ENCODE measurements at places on chromosomes 5 and 9. TPM values are rescaled to one million over a fixed set of nuclear protein-coding genes. Genes with fewer than 3 reads are reported as not detected.

CA9 gene
- 0.15 TPM for total RNA-seq

GPR150 gene
- total RNA-seq, result 0.20 TPM

TRIP13 gene
- 16.7 TPM for total RNA-seq

FABP6 gene
- total RNA-seq, result not detected

MOCS2 gene
- total RNA-seq, result 48.6 TPM

IL7R gene
- 75.5 TPM for total RNA-seq

ASPN gene
- 6.5 TPM for total RNA-seq

IL13 gene
- total RNA-seq, result not detected

EIF4E1B gene
- total RNA-seq, result not detected

LMX1B gene
- not detected for total RNA-seq

- H3K27ac ChIP-seq, result peak overlapping the region; percentile 93
- no peaks in the 10 kb centered on the region for H3K27me3 ChIP-seq
- peak; percentile 82 for DNase-seq
- peaks cover 28% of the 10 kb centered on the region for H3K4me1 ChIP-seq
- peak overlapping the region; percentile 71 for H3K4me3 ChIP-seq
- peaks cover 7% of the 10 kb centered on the region for H3K36me3 ChIP-seq
Measured at GRCh38 chr9:136228107-136228875, 17.3 kb downstream of the QSOX2 start.

DNA sequence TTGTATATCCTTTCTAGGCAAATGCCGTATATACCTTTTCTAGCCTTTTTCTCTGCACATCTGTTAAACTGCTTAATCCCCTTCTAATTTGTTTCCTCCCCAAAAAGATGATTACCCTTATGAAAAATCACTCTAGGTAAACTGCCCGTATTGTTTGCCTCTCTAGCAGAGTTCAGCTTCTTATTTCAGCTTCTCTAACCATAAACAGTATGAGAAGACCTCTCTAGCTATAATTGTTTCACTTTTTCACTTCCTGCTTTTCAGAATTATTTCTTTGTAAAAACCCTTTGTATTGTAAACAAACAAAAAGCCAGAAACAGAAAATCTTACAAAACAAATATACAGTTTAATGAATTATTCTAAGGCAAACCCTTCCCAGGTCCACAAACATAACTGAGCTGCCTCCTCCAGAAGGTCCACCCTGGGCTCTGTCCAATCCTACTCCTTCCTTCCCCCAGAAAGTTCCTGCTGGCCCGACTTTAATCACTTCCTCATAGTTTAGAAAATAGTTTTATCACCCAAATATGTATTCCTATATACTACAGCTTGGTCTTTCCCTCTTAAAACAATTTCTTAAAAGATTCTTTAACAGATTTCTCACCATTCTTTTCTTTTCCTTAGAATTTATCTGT is 158.1 kb downstream of the FGF1 start:
- DNase-seq, result no peak
- H3K27ac ChIP-seq, result peak overlapping the region; percentile 40
- H3K36me3 ChIP-seq, result peaks cover 4% of the 10 kb centered on the region
- H3K4me1 ChIP-seq, result peaks cover 39% of the 10 kb centered on the region
- H3K4me3 ChIP-seq, result no peak overlapping the region
- peaks cover 1% of the 10 kb centered on the region for H3K27me3 ChIP-seq

DNA sequence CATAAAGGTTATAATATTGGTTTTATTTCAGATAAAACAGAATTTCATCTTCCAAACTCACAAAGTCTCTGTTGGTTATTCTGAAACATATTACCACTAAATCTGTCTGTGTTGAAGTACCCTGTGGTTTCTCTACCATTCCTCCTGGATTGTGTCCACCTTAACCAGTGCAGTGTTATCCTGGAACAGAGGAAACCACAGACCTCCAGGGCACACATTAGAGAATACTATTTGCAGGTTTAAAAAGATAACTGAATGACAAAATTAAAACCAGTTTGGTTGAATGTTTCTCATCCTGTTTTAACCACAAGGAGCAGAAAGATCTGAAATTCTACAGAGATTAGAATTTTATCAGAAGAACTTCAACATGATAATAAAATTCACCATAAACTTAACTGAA is 251.8 kb downstream of the CWC27 start:
- H3K36me3 ChIP-seq, result peaks cover 5% of the 10 kb centered on the region
- H3K4me1 ChIP-seq, result peaks cover 64% of the 10 kb centered on the region
- peak overlapping the region; percentile 12 for H3K4me3 ChIP-seq
- peak overlapping the region; percentile 80 for H3K27ac ChIP-seq
- DNase-seq, result peak; percentile 37

- H3K27ac ChIP-seq, result no peak overlapping the region
- H3K27me3 ChIP-seq, result 0 out of 2 replicates have a peak, but pooled peaks cover 2% of the 10 kb centered on the region
- H3K4me3 ChIP-seq, result no peak overlapping the region
- H3K36me3 ChIP-seq, result peaks cover 4% of the 10 kb centered on the region
- no peak for DNase-seq
Measured at GRCh38 chr9:88691091-88691490, 156.1 kb downstream of the NXNL2 start.

DNA sequence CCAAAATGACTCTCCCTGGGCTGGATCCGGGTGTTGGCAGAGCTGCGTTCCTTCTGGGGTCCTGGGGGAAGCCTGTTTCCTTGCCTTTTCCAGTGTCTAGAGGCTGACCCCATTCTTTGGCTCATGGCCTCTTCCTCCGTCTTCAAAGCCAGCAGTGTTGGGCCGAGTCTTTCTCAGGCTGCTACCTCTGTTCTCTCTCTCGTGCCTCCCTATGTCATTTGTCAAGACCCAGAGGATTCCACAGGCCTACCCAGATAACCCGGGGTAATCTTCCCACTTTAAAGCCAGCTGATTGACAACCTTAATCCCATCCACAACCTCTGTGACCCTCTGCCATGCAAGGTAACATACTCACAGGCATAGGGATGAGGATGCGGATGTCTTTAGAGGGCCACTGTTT is 55.0 kb upstream of the KCNMB1 start:
- no peaks in the 10 kb centered on the region for H3K36me3 ChIP-seq
- no peak for DNase-seq
- peaks cover 11% of the 10 kb centered on the region for H3K27me3 ChIP-seq
- no peaks in the 10 kb centered on the region for H3K4me1 ChIP-seq
- no peak overlapping the region for H3K4me3 ChIP-seq

GRCh38 chr9:35395076-35395705 is 94.7 kb upstream of the RUSC2 start:
- H3K27me3 ChIP-seq, result no peaks in the 10 kb centered on the region
- H3K4me1 ChIP-seq, result no peaks in the 10 kb centered on the region
- H3K36me3 ChIP-seq, result peaks cover 10% of the 10 kb centered on the region
- H3K4me3 ChIP-seq, result no peak overlapping the region
- DNase-seq, result no peak
- no peak overlapping the region for H3K27ac ChIP-seq

DNA sequence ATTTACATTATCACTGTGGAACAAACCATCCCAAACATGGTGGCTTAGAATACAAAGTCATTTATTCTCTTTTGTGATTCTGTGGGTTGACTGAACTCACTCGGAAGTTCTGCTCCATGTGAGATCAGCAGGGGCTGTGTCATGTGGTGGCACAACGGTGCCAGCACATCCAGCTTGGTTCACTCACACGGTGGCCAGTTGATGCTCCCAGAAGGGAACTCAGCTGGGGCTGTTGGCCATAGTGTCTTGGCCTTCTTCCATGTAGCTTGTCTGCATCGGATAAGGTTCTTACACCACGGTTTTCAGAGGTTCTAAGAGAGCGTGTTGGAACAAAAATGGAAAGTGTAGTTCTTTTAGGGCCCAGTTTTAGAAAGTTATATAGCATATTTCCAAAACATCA is 312.7 kb downstream of the DMRT2 start:
- DNase-seq, result no peak
- no peak overlapping the region for H3K4me3 ChIP-seq
- no peak overlapping the region for H3K27ac ChIP-seq
- no peaks in the 10 kb centered on the region for H3K4me1 ChIP-seq
- no peaks in the 10 kb centered on the region for H3K27me3 ChIP-seq

- H3K4me3 ChIP-seq, result no peak overlapping the region
- peaks cover 11% of the 10 kb centered on the region for H3K36me3 ChIP-seq
- no peak for DNase-seq
- H3K27me3 ChIP-seq, result peaks cover 1% of the 10 kb centered on the region
- H3K4me1 ChIP-seq, result peaks cover 33% of the 10 kb centered on the region
- H3K27ac ChIP-seq, result 0 out of 2 replicates have a peak overlapping the region, but pooled peaks have one; percentile 14
Measured at GRCh38 chr5:128494516-128494915, 43.5 kb downstream of the FBN2 start.

GRCh38 chr5:33182986-33183385 is 257.8 kb upstream of the TARS1 start:
- H3K27me3 ChIP-seq, result no peaks in the 10 kb centered on the region
- no peak overlapping the region for H3K4me3 ChIP-seq
- no peak for DNase-seq
- H3K36me3 ChIP-seq, result peaks cover 6% of the 10 kb centered on the region

DNA sequence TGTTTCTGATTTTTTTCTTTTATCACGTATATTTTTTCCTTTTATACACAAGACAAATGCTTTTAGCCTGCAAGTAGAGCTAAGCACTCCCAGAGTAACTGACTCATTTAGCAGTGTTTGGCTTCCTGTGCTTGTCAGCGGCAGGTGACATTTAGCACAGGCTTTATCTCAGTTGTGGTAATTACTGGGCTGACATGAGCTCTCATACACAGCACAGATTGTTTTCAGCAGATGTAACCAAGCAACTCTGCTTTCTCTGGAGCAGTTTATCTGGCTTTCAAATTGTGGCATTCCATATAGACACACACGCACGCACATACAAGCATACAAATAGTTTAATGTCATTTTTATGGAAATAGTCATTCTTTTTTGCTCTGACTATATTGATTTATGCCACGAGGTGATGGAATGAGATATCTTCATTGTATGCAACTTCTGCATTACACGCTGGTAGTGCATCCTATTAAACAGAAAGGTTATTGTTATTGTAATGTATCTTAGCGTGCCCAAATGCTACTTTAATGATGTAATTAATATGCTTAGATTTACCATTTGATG is 379.0 kb upstream of the GRAMD2B start:
- H3K27ac ChIP-seq, result no peak overlapping the region
- no peaks in the 10 kb centered on the region for H3K4me1 ChIP-seq

DNA sequence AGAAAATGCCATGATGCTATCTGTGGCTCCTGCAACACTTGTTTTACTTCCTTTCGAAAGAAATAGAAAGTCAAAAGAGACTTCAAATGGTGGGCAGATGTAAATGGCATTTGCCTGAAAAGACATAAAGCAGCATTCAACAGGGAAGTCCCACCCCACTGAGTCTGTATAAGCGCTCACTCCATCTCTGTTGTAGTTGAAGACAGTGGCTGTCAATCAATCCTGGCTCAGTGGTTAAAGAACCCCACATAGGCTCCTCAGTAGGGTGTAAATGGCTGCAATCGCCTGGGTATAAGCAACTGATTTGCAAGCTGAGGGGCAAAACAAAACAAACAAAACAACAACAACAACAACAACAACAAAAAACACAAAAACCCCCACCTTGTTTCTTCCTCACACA is 158.7 kb downstream of the EFNA5 start:
- H3K4me3 ChIP-seq, result no peak overlapping the region
- H3K36me3 ChIP-seq, result no peaks in the 10 kb centered on the region
- H3K27ac ChIP-seq, result no peak overlapping the region
- H3K4me1 ChIP-seq, result no peaks in the 10 kb centered on the region
- no peak for DNase-seq
- H3K27me3 ChIP-seq, result peaks cover 4% of the 10 kb centered on the region

GRCh38 chr5:104186100-104186499 is 623.5 kb upstream of the NUDT12 start:
- H3K36me3 ChIP-seq, result no peaks in the 10 kb centered on the region
- no peak overlapping the region for H3K27ac ChIP-seq

DNA sequence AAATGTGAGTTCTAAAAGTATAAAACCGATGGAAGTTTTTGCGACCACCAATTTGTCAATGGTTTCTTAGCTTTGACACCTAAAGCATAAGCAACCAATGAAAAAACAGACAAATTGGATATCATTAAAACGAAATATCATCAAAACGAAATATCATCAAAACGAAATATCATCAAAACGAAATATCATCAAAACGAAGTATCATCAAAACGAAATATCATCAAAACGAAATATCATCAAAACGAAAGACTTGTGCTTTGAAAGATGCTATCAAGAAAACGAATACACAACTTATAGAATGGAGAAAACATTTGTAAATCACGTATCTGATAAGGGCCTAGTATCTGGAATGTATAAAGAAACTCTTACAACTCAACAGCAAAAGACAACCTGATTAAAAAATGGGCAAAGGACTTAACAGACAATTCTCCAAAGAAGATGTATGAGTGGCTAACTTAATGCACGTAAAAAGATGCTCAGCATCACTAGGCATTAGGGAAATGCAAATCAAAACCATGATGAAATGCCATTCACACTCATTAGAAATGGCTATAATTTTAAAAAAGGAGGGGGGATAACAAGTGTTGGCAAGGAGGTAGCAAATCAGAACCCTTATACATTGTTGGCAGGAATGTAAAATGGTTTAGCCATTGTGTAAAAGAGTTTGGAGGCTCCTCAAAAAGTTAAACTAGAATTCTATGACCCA is 29.4 kb upstream of the TBC1D9B start:
- peaks cover 6% of the 10 kb centered on the region for H3K4me1 ChIP-seq
- H3K4me3 ChIP-seq, result no peak overlapping the region
- DNase-seq, result no peak

- no peak overlapping the region for H3K4me3 ChIP-seq
- H3K27me3 ChIP-seq, result peaks cover 3% of the 10 kb centered on the region
- no peak overlapping the region for H3K27ac ChIP-seq
- DNase-seq, result no peak
Measured at GRCh38 chr9:76609285-76610010, 150.5 kb downstream of the GCNT1 start.

All from HFFc6 (cell line).